ENCODE measurements at places on chromosomes 11 and 22.

DNA sequence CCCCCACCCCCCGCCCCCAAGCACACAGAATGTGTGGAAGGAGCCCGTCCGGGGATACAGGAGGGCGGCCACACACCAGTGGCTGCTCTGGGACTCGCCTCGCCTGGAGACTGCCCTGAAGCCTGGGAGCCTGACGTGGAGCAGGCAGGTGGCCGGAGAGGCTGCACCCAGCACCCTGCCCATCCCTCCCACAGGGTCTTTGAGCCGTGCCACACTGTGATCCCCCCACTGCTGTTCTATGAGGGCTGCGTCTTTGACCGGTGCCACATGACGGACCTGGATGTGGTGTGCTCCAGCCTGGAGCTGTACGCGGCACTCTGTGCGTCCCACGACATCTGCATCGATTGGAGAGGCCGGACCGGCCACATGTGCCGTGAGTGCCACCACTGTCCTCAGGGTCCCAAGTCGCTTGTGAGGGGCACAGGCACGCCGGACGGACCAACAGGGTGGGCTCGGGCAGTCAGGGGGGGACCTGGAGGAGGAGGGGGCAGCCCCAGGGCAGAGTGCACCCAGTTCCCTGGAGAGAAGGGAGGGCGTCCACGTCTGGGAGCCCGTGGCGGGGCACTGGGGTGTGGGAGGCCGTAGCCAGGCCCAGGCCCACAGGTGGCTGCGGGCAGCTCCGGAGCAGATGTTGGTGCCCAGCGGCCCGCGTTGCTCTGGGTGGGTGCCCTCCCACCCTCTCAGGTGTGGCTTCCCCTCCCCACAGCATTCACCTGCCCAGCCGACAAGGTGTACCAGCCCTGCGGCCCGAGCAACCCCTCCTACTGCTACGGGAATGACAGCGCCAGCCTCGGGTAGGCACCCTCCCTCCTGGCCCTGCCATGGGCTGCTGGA is 27.0 kb upstream of the MUC5B start:
- no peak for DNase-seq

DNA sequence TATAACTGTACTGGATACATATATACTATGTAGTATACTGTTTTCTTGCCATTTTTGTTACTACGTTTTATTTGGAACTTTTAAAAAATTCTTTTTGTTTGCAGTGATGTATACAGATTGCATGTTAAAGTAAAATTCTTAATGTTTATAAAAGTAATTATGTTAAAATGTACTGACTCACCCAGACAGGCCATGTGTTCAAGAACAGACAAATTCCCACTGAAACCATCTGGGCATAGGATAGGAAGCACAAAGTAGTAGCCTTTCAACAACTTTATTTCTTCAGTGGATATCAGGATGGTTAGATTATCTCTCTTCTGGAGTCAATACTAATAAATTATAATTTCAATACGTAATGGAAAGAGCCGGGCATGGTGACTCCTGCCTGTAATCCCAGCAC is 19.8 kb downstream of the PRMT3 start:
- no peak for DNase-seq

- DNase-seq = no peak
Observed at GRCh38 chr11:4699697-4700435, 2.2 kb upstream of the OR51E2 start.

DNA sequence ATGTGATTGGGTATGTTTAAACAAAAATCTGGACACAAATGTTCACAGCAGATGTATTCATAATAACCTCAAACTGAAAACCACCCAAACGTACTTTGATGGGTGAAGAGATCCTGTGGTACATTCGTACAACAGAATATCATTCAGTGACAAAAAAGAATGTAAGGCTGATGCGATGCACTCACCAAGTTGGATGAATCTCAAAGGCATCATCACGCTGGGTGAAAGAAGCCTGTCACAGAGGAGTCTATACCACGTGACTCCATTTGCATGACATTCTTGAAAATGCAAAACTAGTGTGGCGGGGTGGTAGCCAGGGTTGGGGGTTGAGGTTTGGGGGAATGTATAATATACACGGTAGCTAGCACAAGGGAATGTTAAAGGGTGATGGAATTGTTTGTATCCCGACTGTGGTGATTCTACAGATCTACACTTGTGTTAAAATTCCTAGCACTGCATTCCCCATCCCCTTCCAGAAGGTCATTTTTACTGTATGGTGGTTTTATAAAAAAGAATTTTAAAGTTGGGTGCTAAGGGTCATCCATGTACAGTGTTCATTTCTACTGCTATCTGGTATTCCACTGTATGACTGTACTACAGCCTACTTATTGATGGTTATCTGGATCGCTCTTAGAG is 35.0 kb upstream of the SLC25A1 start:
- DNase-seq = no peak

DNA sequence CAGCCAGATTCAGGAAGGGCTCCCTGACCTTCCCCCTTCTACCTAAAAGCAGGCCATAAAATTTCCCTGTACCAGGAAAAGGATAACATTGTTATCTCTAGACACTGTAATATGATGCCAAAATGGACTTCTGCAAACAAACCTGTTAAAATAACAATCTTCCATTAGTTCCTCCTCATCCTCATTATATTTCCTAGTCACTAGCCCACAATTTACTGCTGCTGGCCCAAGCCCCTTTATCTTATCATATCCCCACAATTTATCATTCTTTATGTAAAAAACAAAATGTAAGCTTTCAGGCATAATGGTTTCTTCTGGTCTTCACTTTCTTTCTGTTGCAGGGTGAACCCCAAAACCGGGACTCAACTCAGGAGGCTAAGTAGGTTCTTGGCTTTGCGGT is 1132.1 kb upstream of the CNTN5 start:
- no peak for DNase-seq
